ENCODE measurements at places on chromosomes 13 and 19.

GRCh38 chr13:50390503-50391248, 375.4 kb downstream of the KCNRG start:
- DNase-seq = no peak

DNA sequence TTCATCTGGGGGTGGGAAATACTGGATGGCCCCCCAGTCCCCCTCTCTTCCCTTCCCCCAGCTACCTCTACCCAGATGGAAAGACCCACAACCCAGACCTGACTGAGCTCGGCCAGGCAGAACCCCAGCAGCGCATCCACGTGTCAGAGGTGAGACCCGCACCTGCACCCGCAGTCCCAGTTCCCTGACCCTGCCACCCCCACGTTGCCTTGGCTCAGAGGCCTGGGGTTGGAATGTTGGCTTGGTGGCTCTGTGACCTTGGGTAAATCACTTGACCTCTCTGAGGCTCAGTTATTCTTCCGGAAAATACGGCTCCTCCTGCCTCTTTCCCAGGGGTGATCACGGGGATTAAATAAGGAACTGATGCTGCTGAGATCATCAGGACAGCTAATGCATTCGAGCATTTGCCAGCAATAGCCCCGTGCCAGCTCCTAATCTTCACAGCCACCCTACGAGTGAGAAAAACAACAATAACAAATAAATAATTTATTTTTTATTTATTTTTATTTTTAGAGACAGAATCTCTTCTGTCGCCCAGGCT, 12.3 kb downstream of the CBLC start:
- DNase-seq = no peak

GRCh38 chr19:15895876-15896430, 1.9 kb downstream of the CYP4F2 start:
- DNase-seq = no peak

DNA sequence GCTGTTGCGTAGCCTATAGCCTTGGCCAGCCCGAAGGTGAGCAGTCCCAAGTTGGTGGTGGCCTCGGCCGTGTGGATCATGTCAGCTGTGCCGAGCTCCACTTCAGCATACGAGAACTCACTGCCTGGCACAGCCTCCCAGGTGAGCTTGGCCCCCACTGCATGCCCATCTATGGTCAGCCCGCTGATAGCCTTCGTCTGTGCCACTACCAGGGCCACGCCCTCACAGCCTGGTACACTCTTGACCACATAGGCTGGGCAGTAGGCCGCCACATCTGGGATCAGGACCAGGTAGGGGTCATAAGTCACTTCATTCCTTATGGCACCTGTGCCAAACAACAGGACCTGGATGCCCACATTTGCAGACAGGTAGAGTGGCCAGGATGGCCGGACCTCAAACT, 7.4 kb downstream of the FCGBP start:
- no peak for DNase-seq

GRCh38 chr13:34145061-34145460, 327.1 kb downstream of the RFC3 start:
- no peak for DNase-seq

All from SK-N-DZ (cell line).